ENCODE measurements at places on chromosomes 12 and 14.

GRCh38 chr12:13179211-13180074 lies 17.1 kb upstream of the EMP1 start:
- peak; percentile 70 for DNase-seq

DNA sequence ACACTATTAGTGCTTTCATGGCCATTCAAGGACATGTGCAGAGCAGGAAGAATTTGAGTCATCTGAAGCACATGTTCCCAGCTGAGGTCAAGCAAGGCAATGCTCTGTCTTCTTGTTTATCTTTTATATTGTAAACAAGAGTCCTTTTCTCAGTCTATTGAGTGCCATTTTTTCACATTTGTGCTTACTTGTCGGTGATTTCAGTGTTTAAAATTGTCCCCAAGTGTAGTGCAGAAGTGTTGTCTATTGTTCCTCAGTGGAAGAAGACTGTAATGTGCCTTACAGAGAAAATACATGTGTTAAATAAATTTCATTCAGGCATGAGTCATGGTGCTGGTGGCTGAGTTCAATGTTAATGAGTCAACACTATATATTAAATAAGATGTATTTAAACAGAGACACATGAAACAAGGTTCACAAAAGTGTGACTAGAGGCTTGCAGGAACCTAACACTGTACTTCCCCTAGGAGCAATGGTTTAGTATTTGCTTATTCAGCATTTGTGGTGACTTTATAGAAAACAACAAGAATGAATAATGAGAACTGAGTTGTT lies 391.1 kb downstream of the LRIG3 start:
- DNase-seq, result no peak

GRCh38 chr12:2154050-2154449 lies 101.3 kb downstream of the CACNA1C start:
- no peak for DNase-seq

DNA sequence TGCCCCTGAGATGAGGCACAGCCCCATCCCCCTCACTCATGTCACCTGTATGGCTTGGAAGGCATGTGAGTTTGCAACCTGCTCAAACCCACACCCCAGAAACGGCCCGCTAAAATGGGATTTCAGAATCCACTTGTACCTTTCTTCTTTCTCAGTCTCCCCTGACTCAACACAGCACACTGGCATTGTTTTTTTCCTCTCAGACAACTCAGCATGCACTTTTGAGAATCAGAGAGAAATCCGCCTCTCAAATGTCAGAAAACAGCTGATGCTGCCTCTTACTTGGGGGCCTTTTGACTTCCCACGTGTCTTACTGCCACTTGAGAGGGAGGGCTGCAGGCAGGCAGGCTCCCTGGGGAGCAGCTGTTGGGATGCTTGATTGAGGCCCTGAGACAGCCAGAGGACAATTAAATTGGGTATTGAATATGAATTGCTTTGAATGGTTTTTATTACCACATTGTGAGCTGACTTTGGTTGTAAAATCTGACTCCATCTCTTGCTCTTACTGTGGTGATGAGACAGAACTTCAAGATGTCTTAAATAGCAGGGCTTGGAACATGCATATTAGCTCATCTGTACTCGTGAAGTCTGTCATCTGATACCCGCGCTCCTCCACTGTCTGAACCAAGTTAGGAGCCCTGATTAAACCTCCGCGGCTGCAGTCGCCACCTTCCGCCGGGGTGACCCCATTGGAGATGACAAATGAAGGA lies 96.6 kb downstream of the APAF1 start:
- no peak for DNase-seq

GRCh38 chr12:80580254-80580653 lies 127.2 kb upstream of the MYF6 start:
- DNase-seq, result no peak

DNA sequence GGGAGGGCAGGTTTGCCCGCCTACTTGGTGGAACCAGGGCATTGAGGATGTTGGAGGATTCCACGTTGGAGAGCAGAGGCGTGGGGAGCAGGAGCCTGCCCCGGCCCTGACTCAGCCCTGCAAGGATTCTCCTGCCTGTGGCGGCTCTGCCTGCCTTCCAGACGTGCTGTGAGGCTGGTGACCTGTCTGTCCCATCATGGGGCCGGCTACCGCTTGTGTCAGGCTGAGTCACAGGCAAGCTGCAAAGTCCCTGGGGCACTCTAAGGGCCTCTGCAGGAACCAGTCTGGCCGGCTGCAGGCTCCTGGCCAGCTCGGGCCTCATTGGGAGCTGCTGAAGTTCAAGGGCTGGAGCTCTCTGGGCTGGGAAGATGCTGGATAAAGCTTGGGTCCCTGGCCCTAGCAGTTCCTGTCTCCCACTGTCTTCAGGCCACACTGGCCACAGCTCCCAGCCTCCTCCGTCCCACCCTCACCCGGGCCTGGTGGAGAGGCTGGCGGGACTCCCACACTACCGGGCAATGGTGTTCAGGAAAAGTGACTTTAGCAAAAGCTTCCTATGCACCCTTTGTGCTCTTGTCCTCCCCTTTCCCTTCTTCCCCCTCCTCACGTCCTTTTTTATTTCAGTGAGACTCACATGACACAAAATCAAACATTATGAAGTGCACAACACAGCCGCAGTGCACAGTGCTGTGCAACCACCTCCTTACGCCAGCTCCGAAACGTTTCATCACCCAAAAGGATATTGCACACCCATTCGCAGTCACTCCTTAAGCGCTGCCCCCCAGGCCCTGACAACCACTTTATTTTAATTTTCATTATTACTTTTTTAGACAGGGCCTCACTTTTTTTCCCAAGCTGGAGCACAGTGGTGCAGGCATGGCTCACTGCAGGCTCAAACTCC lies 22.0 kb upstream of the ULK1 start:
- DNase-seq, result no peak

DNA sequence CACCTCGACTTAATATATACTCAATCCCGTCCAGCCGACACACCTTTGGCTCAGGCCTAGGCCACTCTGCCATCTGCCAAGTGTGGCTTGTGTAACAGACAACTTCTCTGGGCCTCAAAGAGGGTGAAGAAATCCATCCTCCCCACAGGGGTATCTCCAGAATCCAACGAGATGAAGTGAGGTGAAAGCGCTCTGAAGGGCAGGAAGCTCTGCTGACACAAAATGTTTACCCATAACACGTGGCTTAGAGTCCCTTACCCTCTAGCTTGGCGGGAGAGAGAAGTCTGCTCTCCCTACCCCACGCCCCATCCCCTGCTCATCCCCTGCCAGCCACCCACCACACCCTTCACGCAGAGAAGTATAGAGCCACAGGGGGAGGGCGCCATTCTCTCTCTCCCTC lies 13.0 kb downstream of the ZBTB39 start:
- DNase-seq, result no peak

GRCh38 chr14:65035049-65035448 lies 48.4 kb downstream of the FNTB start:
- DNase-seq, result no peak

GRCh38 chr12:57166971-57167371 lies 19.6 kb upstream of the LRP1-AS start:
- no peak for DNase-seq

DNA sequence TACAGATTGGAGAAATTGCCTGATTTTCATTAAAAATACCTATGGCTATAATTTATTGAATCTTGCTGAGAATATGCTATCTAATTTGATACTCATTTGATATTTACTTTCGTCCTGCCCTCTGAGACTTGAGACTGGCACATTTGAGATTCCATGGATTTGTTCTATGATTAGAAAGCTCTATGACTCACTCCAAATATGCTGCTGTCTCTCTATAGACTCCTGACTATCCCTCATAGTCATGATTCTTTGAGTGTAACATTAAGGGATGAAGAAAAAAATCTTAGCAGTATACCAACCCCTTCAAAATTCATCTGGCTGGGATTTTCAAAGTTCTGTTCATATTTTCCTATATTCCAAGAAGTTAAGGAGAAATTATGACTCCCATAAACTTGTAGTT lies 191.9 kb downstream of the LRIG3 start:
- DNase-seq, result no peak

DNA sequence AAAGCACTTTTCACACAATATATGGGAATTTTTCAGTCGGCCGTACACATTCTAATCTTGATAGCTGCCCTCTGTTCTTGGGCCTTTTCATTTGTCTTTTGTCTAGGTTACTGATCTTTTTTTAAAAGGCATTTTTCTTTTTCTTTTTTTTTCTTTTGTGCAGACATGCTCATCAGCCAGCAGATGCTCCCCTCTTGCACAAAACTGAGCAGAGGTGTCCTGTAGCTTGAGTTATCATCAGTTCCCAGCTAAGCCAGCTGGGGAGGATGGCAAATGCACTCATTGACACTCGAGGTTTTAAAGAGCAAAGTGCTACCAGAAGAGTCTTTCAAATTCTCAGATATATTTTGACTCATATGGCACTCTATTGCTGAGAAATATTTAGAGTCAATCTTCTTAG lies 913.9 kb upstream of the SEL1L start:
- no peak for DNase-seq

DNA sequence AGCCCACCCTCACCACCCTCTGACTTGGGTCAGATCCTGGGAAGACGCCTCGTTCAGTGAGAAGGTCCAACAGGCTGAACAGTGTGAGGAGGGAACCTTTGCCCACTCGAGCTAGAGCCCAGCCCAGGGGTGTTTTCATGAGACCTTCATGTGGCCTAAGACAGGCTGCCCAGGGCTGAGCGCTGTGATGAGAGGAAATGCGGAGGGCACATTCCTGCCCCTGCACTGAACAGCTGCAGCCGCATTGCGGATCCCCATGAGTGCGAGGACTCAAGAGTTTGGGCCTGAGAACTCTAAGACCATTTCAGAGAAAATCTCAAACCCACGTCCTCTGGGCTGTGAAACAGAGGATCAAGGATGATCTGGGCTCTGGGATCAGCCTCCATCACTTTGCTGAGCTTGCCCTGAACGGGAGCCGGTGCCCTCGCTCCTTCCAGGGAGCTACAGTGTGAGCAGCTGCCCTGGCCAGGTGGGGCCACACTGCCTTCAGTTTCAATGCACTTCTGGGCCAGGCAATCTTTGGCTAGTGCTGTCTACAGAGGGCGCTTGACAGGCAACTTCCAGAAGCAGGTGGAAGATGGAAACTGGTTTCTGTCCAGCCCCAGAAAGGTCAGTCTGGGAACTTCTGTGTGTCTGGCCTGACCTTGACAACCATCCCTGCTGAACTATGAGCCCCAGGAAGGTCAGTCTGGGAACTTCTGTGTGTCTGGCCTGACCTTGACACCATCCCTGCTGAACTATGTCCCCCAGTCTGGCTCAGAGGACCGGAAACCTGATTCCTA lies 43.5 kb upstream of the P2RX7 start:
- DNase-seq, result peak; percentile 28

GRCh38 chr14:77603654-77604255 lies 12.7 kb downstream of the SPTLC2 start:
- peak; percentile 71 for DNase-seq

GRCh38 chr14:50083467-50084337 lies 32.7 kb downstream of the VCPKMT start:
- DNase-seq, result no peak

DNA sequence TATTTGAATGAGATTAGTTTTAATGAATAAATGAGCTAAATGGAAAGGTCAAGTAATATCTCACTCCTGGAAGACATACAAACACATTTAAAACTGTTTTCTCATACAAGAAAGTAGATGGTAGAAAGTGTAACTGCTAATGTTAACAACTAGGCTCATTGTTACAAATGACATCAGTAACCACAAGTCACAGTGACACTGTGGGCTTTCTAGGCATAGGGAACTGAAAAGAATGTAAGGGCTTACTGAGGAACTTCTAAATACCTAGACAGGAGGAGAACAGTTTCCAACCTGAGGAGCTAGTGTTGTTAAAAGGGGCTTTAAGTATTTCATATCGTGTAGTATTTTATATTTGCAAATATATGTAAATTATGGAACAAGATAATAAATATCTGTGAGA lies 17.5 kb upstream of the ERGIC2 start:
- no peak for DNase-seq

DNA sequence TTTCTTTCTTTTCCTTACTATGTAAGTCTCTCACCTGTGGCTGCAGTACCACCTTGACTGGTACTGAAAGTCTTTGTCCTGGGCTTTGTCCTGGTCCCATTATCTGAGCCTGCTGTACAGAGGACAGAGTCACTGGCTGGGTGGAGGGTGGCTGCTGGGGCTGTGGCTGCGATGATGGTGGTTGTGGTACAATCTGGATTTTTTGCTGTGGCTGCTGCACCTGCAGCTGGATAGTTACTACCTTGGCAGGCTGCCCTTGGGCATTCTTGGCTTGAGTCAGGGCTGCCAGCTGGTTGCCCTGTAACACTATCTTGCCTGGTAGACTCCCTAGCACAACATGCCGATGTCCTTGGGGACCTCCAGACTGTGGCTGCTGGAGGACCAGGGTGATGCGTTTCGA lies 27.0 kb downstream of the CHD8 start:
- DNase-seq, result no peak

DNA sequence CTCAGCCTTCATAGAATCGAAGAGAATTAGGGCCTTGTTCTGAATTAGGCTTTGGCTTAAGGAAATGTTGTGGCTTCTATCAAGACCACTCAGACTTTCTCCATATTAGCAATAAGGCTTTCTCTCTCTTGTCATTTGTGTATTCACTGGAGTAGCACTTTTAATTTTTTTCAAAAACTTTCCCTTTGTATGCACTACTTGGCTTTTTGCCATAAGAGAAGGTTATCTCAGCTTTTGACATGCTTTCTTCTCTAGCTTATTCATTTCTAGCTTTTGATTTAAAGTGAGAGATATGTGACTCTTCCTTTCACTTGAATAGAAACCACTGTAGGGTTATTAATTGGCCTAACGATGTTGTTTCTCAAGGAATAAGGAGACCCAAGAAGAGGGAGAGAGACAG lies 244.2 kb downstream of the GPHN start:
- DNase-seq, result no peak

DNA sequence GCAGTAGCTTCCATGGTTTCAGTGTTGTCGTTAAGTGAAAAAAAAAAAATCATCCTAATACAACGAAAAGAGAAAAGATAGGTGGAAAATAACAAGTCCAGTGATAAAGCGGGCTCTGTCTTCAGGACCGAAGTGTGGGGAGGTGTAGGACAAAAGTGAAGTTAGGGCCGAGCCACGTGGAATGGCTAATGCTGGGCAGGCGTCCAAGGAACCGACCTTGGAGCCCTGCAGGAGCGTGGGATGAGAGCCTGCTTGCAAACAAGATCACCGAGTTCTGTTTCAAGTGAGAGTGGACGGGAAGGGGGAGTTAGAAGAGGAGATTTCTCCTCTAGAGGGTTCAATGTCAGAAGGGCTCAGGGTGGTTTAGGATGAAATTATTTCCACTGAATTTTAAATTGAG lies 22.2 kb downstream of the A2ML1 start:
- no peak for DNase-seq

DNA sequence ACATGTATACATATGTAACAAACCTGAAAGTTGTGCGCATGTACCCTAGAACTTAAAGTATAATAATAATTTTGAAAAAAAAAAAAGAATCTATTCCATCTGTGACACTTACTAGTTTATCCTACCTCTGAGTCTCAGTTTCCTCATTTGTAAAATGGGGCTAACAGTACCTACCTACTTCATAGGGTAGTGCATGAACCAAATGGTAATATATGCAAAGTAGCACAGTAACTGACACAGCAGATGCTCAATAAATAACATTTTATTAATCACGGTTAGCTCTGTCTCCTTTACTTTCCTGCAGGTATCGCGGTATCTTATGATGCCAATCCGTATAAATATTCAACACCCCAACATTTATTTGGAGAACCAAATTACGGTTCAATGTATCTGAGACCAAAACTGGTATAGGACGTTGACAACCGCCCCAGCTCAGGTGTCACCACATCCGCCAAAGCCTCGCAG lies 703 bp downstream of the TMED10 start:
- DNase-seq, result no peak

- no peak for DNase-seq
These were observed 1.6 kb upstream of the NDRG2 start for GRCh38 chr14:21026274-21026987.

GRCh38 chr12:51901881-51902280 lies 5.4 kb upstream of the ACVRL1 start:
- no peak for DNase-seq

GRCh38 chr14:86513564-86513963 lies 983.6 kb downstream of the FLRT2 start:
- no peak for DNase-seq

All from mucosa of descending colon (tissue), 3 donors.